ENCODE measurements at places on chromosomes 11 and 22.

GRCh38 chr11:107864591-107864990 lies 6.0 kb upstream of the SLC35F2 start:
- no peak for DNase-seq

GRCh38 chr11:2711161-2711560 lies 11.4 kb upstream of the KCNQ1OT1 start:
- no peak for DNase-seq

GRCh38 chr11:120031612-120032600 lies 106.0 kb downstream of the TRIM29 start:
- DNase-seq = no peak

- DNase-seq = no peak
Observed at GRCh38 chr11:64069401-64070313, 33.9 kb downstream of the FLRT1 start.

- no peak for DNase-seq
Observed at GRCh38 chr11:92595052-92595451, 370.4 kb downstream of the FAT3 start.

DNA sequence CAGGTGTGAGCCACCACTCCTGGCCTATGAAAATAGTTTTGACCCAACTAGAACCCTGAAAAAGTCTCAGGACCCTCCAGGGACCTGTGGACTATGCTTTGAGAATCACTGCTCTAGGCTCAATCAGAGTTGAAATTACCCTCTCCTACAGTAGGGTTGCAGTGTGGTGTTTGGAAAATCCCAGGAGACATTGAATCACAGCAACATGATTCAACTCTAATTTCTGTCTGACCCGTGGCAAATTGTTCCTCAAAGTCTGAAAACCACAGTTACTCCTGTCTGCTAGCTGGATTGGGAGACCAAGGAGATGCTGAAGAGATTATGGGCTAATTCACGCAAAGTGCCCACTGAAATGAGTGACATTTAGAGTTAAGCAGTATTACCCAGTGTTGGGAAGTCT lies 5.4 kb upstream of the MTMR3 start:
- no peak for DNase-seq
